ENCODE measurements at places on chromosomes 13 and 19.

- DNase-seq = no peak
Measured at GRCh38 chr19:29217616-29218015, 4.7 kb upstream of the UQCRFS1 start.

DNA sequence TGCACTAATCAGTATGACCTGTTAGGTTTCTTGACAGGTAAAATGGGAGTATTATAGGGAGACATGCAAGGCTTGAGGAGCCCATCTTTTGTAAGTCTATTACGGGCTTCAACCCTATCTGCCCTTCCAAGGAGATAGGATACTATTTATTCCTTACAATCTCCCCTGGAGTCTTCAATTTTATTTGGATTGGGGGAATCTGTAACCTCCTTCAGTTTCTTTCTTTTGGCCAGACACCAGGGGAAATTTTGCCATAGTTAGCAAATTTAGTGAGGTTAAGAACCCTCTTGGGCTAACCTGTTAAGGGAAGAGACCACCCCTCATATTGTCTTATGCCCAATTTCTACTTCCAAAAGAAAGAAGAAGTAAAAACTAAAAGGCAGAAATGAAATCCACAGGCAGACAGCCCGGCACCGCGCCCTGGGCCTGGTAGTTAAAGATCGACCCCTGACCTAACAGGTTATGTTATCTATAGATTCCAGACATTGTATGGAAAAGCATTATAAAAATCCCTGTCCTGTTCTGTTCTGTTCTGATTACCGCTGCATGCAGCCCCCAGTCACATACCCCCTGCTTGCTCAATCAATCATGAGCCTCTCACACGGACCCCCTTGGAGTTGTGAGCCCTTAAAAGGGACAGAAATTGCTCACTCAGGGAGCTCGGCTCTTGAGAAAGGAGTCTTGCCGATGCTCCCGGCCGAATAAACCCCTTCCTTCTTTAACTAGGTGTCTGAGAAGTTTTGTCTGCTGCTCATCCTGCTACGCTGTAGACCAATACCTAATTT is 39.6 kb upstream of the CD177 start:
- no peak for DNase-seq

DNA sequence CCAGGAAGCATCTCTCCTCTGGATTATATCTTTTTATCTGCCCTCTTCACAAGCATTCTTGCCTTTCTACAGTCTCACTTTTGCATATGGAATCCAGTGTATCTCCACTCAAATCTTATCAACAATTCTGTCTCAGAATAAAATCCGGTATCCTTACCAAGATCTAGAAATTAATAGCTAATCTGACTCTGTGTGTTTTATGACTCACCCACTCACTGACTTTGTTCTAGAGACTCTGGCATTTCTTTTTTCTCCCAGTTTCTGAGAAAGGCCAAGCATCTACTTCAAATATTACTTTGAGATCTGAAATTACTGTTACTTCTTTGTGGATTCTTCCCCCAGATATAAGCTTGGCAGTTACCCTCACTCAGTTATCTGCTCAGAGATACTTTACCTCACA is 913.5 kb upstream of the ATXN8OS start:
- no peak for DNase-seq

DNA sequence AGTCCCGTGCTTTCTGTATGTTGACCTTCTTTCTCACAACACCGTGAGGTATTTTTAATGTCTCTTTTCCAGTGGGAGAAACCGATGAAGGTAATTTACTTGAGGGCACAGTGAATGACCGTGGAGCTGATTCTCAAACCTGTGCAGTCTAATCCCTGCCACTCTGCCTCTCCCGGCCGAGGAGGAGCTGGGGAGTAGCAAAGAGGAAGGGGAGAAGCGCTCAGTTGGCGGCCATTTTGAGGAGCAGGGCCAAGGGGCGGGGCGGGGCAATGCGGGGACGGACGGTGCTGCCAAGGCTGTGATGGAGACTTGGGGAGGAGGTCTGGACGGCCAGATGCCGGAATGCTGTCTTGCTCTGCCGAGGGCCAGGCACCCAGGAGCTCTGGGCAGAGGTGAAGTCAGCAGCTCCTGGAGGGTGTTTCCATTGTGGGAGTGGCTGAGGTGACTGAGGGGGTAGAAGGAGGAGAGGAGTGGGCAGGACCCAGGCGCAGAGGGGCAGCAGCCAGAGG is 12.4 kb upstream of the RANBP3 start:
- DNase-seq = no peak
